ENCODE measurements at places on chromosomes 2 and 18.

DNA sequence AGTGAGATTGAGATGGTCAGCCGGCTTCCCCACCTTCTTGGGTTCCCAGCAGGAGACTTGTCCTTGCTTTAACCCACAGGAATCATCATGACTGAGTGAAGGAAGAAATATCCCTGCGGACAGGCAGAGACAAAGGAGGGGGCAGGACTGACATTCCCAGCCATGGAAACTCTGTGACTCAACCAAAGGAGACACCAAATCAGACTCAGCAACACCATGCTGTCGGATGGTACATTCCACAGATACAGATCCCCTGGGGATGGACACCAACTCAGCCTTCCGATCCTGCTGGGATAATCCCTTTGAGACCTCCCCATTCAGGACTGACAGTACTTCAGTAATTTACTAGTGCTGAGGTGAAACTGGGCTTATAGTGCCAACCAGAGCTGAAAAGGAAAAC lies 518.3 kb downstream of the XIRP2 start:
- DNase-seq: no peak

DNA sequence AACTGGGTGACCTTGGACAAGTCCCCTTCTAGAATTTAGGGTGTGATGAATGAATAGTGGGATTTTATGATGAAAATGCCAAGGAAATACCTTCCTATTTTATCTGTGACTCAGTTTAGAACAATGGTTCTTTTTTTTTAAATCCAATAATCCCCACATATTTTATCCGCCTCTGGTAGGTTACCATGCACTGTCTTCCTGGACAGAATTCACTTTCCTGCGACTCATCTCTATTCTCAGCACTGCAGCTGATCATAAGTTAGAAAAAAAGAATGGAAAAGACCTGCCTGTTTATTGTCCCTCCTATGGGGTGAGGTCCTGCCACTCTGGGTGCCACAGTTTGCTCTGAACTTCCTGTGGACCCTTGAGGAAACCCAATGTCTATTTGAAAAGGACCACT lies 73.1 kb downstream of the IRS1 start:
- no peak for DNase-seq

- no peak for DNase-seq
Measured at GRCh38 chr2:191019376-191019775, 5.4 kb upstream of the STAT1 start.

DNA sequence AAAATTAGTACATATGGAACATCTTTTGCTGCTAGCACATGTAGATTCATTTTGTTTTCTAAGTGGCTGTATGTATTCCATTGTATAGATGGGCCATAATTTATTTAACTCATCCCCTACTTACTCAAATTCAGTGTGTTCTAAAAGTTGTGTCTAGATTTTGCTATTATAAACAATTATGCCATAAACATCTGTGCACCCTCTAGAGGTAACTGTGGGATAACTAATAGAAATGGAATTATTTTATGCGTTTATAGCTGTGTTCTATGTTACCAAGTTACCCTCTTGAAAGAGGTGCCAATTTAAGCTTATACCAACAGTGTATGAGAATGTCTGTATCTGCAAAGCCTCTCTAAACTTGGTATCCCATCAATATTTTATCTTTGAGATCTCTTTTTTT lies 100.4 kb downstream of the MMADHC start:
- DNase-seq: no peak

DNA sequence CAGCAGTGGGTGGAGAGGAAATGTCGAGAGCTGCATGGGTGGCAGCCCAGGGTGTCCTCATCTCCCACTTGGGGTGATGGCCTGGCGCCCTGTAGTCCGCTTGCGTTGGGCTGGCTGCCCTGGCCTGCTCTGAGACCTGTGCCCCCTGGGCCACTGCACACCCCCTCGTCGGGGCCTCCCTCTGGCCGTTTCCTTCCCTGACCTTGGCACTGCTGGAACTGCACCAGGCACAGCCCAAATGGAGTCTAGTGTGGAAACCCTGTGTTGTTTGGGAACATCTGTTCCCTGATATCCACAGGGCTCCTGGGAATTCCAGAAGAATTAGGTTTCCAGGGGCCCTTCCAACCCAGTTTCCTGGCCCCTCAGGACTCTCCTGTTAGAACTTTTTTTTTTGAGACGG lies 13.9 kb downstream of the EFHD1 start:
- no peak for DNase-seq

DNA sequence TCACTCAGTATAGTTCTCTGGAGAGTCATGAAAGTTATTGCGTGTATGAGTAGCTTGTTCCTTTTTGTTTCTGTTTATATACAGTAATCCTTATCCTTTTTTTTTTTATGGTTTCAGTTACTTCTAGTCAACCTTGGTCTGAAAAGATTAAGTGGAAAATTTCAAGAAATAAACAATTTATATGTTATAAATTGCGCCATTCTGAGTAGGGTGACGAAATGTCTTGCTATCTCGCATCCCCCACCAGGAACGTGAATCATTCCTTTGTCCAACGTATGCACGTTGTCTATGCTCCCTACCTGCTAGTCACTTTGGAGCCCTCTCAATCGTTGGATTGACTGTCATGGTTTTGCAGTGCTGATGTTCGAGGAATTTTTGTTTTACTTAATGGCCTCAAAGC lies 60.4 kb downstream of the FAM117B start:
- DNase-seq: no peak

DNA sequence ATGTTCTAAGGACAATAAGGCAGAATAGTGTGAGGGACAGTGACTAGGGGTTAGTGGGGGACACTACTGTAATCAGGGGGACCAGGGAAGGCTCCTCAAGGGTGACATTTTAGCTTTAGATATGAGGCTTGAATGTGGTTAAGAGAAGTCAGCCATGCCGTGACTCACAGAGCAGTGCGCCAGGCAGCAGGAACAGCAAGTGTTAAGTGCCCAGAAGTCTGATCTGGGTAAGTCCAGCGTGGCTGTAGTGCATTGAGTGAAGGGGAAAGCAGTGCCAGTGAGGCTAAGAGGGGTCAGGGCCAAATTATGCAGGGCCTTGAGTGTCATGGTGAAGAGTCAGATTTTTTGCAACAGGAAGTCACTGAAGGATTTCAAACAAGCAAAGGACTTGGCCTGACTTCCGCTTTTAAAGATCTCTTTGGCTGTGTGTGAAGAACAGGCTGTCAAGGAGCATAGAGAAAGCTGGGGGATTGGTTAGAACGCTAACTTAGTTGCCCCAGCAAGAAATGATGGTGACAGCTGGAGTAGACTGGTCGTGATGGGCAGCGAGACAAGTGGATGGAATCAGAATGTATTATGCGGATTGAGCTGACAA lies 151.5 kb downstream of the MSH2 start:
- no peak for DNase-seq

GRCh38 chr2:235144291-235144690 lies 192.5 kb downstream of the SH3BP4 start:
- DNase-seq: no peak

- no peak for DNase-seq
Measured at GRCh38 chr2:156215656-156216055, 116.9 kb downstream of the NR4A2 start.

GRCh38 chr2:209938906-209939305 lies 63.5 kb upstream of the RPE start:
- no peak for DNase-seq

GRCh38 chr2:175156534-175156933 lies 11.5 kb downstream of the ATF2 start:
- no peak for DNase-seq

- DNase-seq: no peak
Measured at GRCh38 chr2:163405298-163405697, 330.5 kb downstream of the FIGN start.

GRCh38 chr2:2663401-2664036 lies 332.4 kb upstream of the MYT1L start:
- no peak for DNase-seq

DNA sequence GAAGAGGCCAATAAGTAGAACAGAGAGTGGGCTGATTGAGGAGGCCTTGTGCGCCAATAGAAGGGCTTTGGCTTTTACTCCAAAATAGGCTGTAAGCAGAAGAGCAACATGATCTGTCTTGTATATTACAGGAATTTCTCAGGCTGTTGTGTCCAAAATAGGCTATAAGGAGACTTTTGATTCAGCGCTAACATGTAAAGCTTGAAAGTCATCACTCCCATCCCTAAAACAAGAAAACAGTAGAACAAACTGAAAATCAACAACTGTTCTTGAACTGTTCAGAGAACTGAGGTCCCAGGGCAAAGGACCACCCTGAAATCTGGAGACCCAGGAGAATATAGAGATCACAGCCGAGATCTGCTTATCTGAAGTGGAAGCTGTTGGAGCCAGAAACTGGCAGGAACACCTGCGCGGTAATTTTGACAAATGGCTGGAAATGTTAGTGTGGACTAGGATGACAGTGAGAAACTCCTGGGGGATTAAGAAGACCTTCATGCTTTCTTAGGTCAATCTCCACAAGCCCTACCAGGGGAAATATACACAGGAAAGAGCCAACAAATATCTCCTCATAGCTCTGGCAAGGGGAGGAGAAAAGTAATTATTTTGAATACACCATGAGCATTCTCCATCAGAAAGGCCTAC lies 258.6 kb downstream of the RBM43 start:
- DNase-seq: no peak

DNA sequence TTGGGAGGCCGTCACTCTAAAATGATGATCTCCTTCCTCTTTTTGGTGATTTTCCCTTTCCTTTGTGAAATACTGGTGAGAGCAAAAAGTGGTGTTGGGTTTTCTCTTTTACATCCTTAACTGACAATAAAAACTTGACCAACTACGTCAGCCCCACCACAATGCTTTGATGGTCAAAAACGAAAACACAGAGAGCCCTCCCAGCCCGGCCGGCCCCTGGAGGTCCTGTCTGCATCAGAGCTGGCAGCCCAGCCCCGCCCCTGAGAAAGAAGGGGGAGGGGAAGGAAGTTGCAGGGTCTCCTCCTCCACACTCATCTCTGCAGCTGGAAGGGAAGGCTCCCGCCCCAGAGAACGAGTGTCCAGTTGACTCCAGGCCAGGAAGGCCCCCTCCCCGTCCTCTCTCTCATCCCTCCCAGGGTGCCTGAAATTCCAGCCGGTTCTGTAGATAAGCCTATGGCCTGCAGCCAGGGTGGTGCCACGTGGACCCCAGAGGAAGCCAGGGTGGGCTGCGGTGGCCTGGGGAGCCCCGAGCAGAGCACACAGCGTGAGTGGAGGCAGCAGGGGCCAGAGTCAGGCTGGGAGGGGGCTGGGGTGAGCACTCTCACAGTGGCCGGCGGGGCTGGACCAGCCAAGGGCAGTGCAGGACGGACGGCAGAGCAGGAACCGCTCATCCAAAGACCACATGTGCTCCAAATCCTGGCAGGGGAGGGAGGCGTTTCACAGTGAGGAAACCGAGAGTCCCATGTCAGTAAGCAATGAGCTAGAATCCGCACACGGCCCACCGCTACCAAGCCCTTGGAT lies 19.8 kb downstream of the BIN1 start:
- DNase-seq: no peak

DNA sequence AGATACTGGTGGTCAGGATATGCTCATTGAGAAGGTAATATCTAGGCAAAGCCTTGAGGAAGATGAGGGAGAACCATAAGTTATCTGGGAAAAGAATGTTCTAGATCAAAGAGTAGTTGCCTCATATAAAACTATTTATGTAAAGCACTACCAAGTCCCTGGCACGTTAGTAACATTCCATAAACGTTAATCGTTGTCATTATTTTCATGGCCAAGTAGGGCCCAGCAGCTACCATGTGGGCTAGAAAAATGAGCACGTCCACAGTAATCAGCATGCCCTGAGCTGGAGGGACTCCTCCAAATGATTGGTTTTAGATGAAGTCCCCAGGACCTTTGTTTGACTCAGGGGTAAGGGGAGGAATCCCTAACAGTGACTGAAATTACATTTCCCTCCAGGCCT lies 32.7 kb upstream of the AFTPH start:
- DNase-seq: no peak

DNA sequence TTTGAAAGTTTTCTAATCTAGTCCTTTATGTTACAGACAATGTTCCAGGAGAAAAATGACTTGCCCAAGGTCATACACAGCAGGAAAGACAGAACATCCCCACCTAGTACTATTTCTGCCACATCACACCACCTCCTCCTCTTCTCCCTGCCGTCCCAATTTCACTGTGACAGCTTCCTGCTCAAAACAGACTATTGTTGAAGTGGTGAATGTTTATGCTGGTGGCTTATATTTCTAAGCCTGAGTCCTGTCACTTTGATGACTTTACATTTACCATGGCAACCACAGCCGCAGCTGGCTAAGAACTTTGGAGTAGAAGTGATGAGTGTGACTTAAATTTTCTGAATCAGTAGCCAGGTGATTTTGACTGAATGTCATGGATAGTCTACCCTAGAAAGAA lies 10.0 kb downstream of the GALNT5 start:
- no peak for DNase-seq

GRCh38 chr2:183260527-183260926 lies 136.3 kb downstream of the NUP35 start:
- DNase-seq: no peak

DNA sequence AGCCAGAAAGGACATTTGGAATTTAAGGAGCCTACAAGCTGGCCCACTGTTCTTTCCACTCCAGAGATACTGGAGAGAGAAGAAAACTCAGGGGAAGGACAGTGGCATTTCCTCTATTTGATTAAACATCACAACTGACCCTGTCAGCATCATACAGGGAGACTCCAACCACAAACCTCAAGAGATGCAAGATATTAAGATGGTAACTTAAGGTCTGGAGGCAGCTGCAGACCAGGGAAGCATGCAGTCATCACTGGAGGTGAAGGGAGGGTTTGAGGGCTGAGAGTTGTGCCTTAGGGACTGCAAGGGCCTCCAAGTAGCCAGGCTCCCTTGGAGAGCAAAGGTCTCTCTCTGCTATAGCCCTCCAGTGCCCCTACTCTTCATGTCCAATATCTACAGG lies 67.4 kb downstream of the RNF152 start:
- no peak for DNase-seq

DNA sequence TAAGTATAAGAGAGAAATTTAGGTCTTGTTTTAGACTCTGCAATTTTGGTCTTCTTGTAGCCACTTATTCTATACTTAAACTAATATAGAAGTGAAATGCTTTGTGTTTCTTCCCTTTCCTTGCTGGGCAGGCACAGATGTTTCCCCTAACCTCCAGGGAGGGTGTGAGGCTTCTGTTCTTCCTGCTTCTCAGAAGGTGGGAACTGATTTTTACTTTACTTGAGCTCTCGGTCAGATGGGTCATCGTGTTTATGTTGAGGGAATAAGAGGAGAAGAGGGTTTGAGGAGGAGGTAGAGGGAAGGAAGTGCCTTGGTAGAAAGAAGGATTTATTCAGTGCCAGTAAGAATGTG lies 92.5 kb upstream of the CXCR4 start:
- no peak for DNase-seq

GRCh38 chr2:235591921-235592320 lies 98.1 kb downstream of the AGAP1 start:
- no peak for DNase-seq

GRCh38 chr2:109466674-109467575 lies 146.8 kb downstream of the SEPTIN10 start:
- DNase-seq: no peak
